ENCODE measurements at places on chromosomes 12 and 14.

DNA sequence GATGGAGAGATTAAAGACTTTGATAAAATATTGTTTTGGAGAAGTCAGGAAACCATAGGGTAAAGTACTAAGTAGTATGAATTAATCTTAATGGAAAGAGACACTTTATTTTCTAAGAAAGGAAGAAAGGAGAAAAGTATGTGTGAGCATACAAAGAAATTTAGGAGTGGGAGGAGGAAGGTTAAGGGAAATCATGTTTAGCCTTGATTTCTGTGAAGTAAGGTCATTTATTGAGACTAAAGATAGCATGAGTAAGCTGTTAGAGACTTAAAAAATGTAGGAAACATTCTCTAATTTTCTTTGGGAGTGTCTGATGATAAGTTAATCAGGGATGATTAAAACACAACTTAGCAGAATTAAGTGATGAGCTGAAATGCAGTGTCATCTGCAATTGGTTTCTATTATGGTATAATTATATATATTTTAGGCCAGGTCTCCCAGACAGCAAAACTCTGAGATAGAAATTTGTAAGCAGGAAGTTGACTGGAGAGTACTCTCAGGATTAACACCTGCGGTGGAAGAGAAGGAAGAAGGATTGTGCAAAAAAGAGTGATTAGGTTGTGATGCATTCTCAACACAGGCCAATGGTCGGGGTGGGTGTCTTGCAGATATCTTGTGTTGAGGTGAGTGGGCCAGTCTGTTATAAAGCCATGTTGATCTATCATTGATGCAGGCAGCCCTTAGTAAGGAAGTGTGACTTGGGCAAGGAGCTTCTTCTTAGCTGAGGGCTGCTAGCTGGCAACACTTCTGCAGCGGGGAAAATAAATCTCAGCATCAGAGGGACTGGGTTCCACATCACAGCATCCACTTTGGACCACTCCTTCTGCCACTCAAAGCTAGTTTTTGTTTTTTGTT is 256.2 kb downstream of the AEBP2 start:
- DNase-seq = no peak

DNA sequence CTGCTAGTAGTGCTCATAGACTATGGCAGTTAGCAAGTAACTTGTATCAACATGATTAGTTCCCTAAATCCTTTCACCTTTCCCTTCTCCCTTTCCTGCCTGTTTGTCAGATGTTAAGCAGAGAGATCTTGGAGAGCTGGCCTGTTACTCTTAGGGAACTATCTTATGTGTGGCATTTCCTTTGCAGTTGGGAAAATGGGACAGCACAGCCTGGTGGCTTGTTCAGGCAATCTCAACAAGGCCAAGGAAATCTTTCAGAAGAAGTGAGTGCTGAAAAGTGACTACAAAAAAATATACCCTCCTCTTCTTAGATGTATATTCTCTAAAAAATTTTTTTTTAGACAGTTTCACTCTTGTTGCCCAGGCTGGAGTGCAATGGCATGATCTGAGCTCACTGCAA is 7.4 kb downstream of the PARP2 start:
- no peak for DNase-seq

DNA sequence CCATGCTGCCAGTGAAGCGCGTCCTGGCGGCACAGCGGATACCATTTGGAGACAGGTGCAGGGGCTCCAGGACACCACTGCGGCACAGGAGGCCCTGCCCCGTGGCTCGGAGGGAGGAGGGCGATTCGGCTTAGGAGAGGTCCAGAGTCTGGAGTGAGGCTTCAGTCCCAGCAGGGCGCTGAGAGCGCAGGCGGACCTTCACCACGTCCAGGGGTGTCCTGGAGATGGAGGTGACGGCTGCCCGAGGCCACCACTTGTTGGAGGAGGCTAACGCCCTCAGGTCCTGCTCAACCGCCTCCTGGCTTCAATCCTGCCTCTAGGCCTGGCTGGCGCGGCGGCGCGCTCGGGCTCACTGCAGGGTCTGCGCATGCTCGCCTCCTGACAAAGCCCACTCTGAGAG is 45.7 kb downstream of the EIF2S3B start:
- DNase-seq = no peak

- no peak for DNase-seq
Measured at GRCh38 chr12:101097829-101098580, 112.0 kb downstream of the SLC5A8 start.

DNA sequence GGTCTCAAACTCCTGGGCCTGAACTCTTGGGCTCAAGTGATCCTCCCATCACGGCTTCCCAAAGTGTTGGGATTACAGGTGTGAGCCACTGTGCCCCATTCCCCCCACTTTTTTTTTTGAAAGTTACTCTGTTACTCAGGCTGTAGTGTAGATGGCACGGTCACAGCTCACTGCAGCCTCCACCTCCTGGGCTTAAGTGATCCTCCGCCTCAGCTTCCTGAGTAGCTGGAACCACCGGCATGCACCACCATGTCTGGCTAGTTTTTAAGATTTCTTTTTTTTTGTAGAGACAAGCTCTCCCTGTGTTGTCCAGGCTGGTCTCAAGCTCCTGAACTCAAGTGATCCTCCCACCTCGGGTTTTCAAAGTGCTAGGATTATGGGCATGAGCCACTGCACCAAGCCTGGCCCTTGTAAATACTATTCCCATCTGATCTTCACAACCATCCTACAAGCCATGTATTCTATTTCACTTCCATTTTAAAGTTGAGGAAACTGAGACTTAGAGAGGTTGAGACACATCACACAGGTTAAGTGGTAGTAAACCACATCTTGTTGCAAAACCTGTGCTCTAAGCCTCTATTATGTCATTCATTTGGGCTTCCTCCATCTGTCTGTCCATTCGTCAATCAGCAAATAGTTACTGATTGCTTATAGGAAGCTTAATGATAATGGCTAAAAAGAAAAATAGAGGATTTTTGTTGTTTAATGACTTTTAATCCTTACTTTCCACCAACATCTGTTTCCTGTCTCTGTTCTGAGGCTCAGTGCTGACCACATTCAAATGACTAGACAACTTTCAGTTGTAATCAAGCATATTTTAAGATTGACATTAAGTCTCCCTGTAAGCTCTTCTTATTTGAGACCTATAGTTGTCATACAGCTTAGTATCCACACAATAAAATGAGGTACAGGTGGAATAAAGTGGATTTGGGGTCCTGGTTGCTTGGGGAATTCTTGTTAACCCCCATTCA is 9.2 kb downstream of the ASCL4 start:
- no peak for DNase-seq

GRCh38 chr14:85634205-85634604 is 104.3 kb downstream of the FLRT2 start:
- no peak for DNase-seq

All from cortex of kidney (tissue), 1 donor.